ENCODE measurements at places on chromosomes 7 and 10.
A peak's percentile ranks its signal among the peaks of the same experiment; 100 is the strongest.

- DNase-seq, result no peak
Measured at GRCh38 chr7:47803846-47804245, 144.4 kb downstream of the PKD1L1 start.

GRCh38 chr7:87339373-87339897 lies 6.0 kb upstream of the CROT start:
- DNase-seq, result no peak

DNA sequence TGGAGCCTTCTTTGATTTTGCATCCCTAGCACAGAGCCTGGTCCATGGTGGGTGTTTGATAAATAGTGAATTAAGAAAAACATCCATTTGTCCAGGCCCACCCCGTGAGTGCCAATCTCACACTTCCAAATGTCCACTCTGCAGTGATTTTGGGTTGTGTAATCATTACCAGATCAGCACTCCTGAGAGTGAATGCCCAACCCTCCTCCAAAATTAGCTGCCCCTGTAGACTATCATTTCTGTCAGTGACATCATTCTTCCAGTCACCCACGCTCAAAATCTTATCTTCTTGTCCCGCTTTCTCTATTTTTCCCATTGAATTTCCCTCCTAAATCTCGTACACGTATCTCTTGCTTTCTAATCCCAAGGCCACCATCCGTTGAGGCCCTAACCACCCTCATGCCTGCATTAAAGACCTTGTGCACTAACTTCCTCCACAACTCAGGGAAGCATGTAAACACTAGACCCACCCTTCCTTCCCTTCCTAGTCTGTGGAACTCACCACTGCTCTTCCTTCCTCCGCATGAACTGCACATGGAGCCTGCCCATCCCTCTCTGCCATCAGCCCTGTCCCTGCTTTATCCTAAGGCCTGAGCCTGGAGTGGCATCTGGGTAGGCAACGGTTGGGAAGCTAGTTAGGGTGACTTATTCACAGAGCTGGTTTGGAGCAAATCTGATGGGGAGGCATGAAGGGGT lies 32.8 kb downstream of the PIK3AP1 start:
- DNase-seq, result no peak

- peak; percentile 25 for DNase-seq
Measured at GRCh38 chr7:87110778-87111177, 41.5 kb upstream of the DMTF1 start.

DNA sequence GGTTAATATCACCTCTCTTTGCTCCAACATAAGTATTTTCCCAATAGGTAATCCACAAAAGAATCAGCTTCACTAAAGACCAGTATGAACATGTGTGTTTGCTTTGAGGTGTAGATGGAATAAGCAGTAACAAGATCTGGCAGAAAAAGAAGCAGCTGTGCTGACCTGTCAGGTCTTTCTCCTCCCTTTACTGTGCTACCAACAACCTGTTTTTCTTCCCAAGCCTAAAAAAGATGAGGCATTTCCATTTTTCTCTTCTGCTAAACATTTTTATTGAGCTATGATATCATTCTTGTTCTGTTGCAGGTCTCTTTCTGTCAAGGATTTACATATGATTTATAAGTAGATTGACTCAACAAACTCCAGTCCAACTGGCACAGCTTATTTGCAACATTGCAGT lies 315.2 kb upstream of the GLI3 start:
- no peak for DNase-seq

DNA sequence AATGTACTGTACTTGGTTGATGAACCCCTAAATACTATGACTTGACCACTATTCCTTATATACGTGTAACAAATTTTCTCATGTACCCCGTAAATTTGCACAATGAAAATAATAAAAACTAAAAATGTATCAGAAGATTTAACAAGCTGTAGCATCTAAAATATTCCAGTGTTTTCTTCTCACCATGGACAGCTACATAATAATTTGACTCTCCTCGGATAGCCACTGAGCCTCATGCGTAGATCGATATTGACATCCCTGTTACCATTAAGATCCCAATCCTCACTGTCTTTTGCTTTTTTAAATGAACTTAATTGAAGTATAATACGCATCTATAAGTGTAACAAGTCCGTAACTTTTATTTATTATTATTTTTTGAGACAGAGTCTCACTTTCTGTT lies 179.7 kb upstream of the C7orf33 start:
- DNase-seq, result no peak

DNA sequence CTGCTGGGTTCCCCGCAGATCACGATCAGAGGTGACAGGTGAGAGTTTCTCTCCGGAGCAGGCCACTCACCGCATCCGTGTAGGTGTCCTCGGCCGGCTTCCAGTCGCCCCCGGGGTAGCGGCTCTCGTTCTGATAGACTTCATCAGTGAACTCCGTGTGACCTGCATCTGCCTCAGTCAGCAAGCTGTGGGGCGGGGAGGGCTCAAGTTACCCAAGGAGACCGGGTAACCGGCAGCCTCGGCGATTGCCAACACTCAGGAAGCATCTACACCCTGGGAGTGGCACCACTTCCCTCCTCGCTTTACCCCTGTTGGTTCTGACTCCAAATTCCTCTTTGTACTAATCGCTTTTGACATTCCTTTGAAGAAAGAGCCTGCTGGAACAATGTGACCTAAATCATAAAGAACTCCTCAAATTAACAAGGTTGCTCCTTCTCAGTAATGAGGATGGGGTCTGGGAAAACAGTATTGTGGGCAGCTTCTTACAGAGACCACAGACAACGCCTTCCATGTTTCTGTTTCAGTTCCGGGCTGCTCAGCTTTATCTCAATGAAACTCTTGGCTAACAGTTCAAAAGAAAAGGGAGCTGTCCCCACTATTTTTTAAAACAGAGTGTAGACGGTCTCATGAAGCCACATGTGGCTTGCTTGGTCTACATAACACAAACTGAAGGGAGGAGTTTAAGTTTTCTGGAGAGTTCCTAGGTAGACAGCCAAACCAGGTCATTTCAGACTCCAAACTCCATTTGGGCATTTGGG lies 118.1 kb downstream of the MYOF start:
- no peak for DNase-seq

GRCh38 chr7:38840736-38841460 lies 68.1 kb downstream of the VPS41 start:
- peak; percentile 68 for DNase-seq

DNA sequence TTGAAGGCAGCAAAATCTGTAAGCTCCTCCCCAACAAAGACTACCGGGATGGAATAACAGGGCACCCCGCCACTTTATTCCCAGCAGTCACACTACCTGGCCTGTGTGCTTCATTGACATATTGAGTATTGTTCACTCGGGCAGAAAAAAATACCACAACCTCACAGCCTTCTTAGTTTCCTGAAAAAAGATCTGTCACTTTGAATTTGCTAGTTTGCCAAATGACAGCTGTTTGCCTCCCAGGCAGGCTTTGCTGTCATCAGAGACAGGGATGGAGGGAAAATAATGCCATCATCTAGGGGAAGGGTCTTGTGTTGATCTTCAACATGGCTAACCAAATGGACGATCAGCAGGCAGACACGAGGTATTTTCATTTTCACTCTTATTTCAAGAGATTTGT lies 26.9 kb downstream of the BMPER start:
- no peak for DNase-seq

- no peak for DNase-seq
Measured at GRCh38 chr7:12415072-12415471, 11.4 kb upstream of the VWDE start.

DNA sequence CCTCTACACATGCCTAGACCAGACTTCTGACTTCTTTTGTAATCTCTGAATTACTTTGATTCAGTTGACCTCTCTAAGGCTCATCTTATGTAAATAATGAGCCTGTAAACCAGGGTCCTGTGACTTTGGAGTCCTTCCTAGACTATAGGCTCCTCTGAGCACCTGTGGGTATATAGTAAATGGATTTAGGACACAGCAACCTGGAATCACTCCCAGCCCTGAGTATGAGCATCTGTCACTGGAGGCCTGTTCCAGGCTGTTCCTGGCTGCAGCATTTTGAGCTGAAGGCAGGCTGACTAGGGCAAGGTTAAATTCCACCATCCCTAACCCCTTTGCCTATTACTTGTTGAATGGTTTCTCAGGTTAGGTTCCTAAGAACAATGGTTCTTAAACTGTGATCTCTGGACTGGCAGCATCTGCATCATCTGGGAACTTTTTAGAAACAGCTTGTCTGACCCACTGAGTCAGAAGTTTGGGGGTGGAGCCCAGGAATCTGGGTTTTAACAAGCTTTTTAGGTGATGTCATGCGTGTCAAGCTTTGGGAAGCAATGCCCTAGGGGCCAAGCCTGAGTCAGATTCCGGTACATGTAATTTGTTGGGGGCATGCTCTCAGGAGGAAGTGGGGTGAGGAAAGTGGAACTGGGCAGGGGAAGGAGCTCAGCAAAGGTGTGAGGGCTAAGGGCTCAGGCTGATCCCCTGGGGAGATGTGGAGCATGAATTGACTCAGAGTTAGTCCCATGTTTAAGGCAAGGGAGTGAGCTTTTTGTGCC lies 28.2 kb downstream of the MINDY4 start:
- DNase-seq, result peak; percentile 82

GRCh38 chr7:83957333-83957732 lies 237.3 kb downstream of the SEMA3A start:
- DNase-seq, result no peak
